Fibroblast of skin of back (primary cell): ENCODE measurements at places on chromosomes 3 and 15.

- DNase-seq, result no peak
Observed at GRCh38 chr3:53555068-53555588, 60.7 kb downstream of the CACNA1D start.

DNA sequence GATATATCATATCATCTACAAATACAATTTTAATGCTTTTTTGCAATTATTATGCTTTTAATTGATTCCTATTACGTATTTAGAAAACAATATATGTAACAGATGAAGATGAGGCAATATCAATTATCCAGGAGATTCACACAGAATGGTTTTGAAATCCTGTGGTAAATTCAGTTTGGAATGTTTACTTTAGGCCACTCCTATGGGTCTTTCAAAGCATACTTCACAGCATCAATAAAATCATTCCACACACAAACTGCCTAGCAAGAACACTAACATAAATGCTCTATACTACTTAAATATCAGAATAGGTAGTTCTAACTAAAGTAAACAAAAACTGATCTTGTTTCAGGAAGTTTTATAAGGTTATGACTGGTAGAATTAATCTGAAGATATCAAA, 90.5 kb downstream of the FAM227B start:
- DNase-seq, result peak; percentile 16

- DNase-seq, result no peak
Observed at GRCh38 chr3:29567501-29567900, 286.6 kb downstream of the RBMS3 start.

DNA sequence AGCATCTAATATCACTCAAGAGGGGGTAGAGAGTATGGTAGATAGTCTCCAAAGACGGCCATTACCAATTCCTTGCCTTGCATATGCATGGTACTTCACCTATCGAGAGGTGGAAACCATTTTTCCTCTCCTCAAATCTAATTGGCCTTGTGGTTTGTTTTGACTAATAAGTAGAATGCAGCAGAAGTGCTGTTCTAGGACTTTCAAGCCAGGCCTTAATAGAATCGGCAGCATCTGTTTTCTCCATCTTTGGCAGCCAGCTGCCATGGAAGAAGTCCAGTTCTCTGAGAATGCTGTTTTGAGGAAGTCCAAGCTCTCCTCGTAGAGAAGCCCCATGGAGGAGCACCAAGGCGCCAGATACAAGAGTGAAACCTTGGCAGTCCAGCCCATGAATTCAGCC, 59.1 kb upstream of the RASGRP1 start:
- no peak for DNase-seq

GRCh38 chr15:70761931-70762468, 1.4 kb downstream of the UACA start:
- no peak for DNase-seq

DNA sequence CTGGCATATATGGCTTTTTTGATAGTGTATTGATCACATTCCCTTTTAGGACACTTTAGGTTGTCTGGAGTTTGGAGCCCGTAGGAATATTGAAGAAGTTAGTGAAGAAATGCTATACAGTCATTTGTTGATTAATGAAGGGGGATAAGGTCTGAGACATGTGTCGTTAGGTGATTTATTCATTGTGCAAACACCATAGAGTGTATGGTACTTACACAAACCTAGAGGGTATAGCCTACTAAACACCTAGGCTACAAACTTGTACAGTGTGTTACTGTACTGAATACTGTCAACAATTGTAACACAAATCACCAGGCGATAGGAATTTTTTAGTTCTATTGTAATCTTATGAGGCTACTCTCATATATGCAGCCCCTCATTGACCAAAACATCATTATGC, 3.3 kb downstream of the TPM1 start:
- no peak for DNase-seq

GRCh38 chr3:43176666-43177065, 70.8 kb upstream of the POMGNT2 start:
- DNase-seq, result no peak

GRCh38 chr3:8780279-8780678, 10.9 kb upstream of the OXTR start:
- DNase-seq, result no peak

- DNase-seq, result no peak
Observed at GRCh38 chr3:183411216-183411922, 17.1 kb downstream of the MCF2L2 start.

GRCh38 chr3:49461443-49462171, 8.5 kb upstream of the DAG1 start:
- peak; percentile 31 for DNase-seq

DNA sequence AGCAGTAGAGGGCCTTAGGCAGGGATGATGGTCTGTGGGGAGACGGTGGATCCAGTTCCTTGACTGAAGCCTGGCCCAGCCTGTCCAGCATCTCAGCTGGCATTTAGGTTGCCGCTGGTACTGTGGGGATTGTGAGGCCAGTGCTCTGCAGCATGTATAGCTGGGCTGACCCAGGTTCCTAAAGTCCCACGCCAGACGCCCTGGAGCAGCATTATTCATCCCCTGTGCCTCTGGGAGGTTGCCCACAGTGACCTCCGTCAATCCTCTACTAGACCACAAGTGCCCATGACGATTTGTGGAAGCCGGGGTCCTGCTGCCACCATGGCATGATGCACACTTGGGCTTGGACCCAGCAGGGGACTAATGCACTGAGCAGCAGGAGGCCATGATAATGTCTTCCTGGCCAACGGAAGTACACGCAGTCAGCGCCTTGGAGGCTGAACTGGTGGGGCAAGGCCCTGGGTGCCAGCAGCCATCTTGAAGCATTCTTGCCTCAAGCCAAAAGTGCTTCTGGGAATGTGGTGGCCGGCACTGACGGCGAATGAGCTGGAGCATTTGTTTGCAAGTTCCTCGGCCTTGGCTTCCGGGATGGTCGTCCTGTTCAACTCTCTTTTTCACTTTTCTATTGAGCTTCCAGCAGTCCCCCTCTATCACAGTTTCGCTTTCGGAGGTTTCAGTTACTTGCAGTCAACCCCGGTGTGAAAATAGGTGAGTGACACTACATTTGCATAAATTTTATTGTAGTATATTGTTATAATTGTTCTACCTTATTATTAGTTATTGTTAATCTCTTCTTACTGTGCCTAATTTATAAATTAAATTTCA, 949.4 kb downstream of the ROBO1 start:
- DNase-seq, result no peak

GRCh38 chr15:65962187-65962586, 92.9 kb downstream of the RAB11A start:
- no peak for DNase-seq

GRCh38 chr3:129117134-129117533, 4.5 kb downstream of the RAB43 start:
- no peak for DNase-seq

- DNase-seq, result peak; percentile 69
Observed at GRCh38 chr15:29676961-29677402, 145.3 kb downstream of the TJP1 start.

GRCh38 chr3:79824166-79824565, 56.4 kb upstream of the ROBO1 start:
- no peak for DNase-seq

DNA sequence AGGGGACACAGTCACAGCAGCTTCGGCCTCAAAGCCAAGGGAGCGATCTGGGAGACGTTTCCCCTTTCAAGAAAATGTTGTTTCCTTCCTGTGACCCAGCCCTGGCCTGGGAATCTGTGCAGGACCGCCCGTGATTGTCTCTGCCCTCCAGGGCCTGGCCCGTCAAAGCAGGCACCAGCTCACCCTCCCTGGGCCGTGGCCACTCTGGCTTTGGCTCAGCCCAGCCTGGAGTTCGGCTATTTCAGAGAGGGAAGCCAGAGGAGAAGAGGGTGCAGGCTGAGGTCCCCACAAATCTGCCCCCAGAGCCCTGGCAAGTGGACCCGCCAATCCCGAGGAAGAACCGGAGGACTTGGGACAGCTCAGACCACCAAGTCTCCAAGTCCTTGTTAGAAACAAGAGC, 12.7 kb downstream of the GATA2 start:
- no peak for DNase-seq

GRCh38 chr3:58994746-58995330, 55.0 kb downstream of the CFAP20DC start:
- DNase-seq, result peak; percentile 68

- peak; percentile 93 for DNase-seq
Observed at GRCh38 chr3:188881954-188882641, 289.7 kb upstream of the TPRG1 start.

DNA sequence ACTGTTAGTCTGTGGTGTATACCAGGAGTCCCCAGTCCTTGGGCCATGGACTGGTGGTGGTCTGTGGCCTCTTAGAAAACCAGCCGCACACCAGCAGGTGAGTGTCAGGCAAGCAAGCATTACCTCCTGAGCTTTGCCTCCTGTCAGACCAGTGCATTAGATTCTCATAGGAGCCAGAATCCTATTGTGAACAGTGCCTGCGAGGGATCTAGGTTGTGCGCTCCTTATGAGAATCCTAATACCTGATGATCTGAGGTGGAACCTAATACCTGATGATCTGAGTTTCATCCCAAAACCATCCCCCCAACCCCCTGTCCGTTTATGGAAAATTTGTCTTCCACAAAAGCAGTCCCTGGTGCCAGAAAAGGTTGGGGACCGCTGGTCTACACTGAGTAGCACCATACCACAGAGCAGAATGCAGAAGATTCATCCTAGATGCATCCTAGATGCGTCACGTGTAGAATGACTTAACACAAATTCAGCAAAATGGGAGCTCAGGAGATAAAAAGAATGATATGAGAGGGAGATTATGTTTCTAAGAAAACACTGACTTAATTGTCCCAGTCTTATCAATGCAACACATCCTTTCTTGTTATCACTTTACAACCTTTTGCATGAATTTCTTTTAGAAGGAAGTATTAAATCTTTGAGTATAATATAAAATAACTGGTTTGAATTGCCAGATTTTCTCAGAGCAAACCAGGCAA, 28.5 kb downstream of the SELENOT start:
- DNase-seq, result no peak

DNA sequence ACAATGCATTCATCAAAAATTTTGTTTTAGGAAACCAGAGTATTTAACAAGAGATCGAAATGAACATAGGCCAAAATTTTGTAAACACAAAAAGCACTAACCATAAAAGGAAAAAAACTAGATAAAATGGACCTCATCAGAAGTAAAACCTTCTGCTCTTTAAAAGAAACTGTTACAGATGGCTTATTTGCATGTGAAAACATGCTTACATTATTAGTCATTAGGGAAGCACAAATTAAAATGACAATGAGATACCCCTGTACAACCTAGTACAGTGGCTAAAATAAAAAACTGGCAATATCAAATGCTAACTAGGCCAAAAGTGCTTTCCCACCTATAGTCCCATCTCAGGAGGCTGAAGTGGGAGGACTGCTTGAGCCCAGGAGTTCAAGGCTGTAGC, 19.3 kb downstream of the UBR1 start:
- peak; percentile 45 for DNase-seq

DNA sequence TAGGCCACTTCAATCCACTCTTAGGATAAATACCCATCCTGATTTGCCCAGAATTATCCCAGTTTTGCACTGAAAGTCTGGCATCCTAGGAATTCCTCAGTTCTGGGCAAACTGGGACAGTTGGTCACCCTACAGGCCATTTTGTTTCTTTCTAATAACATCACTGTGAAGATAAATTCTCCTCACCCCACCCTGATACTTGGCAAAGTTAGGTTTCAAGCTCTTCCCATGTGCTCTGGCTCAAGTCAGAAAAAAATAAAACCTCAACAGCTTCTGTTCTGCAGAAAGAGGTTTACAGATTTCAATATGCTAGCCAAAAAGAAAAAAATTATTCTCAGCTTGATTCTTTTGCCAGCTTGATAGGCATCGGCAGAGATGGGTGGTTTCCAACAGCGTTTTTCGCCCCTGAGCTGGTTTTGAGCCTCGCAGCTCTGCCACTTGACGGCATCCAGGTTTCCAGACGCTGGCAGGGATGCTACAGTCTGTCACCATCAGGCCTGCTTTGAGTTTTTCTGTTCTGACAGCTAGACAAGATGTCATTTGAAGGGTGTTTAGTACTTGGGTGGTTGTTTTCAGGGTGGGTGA, 171.4 kb downstream of the SSR3 start:
- DNase-seq, result no peak

GRCh38 chr3:37995652-37996641, 5.4 kb downstream of the VILL start:
- DNase-seq, result no peak
